ENCODE measurements at places on chromosomes 5 and 9. TPM values are rescaled to one million over a fixed set of nuclear protein-coding genes. Genes with fewer than 3 reads are reported as not detected.
A peak's percentile ranks its signal among the peaks of the same experiment; 100 is the strongest.

DNA sequence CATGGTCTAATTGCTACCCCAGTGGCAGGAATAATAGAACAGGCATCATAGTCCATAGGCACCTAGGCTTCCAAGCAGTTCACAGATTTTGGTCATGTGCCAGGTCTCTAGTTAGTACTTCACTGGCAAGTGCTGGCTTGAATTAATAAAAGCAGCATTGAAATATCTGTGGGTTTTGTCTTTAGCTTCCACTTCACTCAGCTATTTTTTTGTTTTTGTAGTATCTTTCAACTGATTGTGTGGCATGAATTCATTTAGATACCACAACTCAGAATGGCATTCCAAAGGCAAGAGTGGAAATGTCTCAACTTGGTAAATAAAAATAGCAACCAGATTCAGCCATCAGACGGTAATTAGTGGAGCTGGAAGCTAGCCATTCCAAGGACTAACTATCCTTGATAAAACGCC is 27.9 kb upstream of the ITGA2 start:
- no peak overlapping the region for H3K4me3 ChIP-seq
- no peaks in the 10 kb centered on the region for H3K36me3 ChIP-seq
- DNase-seq = no peak
- H3K27me3 ChIP-seq = no peaks in the 10 kb centered on the region

DNA sequence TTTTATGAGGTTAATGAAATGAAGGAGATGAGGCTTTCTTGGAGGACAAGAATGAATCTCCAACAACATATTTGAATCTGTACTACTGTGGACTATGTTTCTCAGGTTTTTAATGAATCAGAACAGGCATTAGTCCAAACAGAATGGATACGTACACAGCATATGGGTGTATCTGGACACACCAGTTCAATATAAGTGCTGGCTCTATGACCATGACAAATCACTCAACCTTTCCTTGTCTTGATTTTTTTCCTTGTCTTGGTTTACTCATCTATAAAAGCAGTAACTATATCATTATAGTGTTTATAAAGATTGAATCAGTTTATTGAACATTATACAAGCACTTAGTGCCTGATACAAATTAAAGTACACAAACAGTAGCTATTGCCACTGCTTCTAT is 104.1 kb downstream of the AP3B1 start:
- no peaks in the 10 kb centered on the region for H3K27me3 ChIP-seq
- H3K4me1 ChIP-seq = no peaks in the 10 kb centered on the region
- H3K27ac ChIP-seq = no peak overlapping the region
- H3K36me3 ChIP-seq = no peaks in the 10 kb centered on the region
- DNase-seq = no peak

GRCh38 chr5:16842896-16843295 is 93.2 kb downstream of the MYO10 start:
- no peak overlapping the region for H3K4me3 ChIP-seq
- no peaks in the 10 kb centered on the region for H3K27me3 ChIP-seq
- DNase-seq = no peak
- no peak overlapping the region for H3K27ac ChIP-seq
- H3K4me1 ChIP-seq = no peaks in the 10 kb centered on the region
- H3K36me3 ChIP-seq = no peaks in the 10 kb centered on the region

The MEGF10 gene
- polyA plus RNA-seq = 0.35 TPM

The RPS14 gene
- polyA plus RNA-seq = 5,408 TPM

DNA sequence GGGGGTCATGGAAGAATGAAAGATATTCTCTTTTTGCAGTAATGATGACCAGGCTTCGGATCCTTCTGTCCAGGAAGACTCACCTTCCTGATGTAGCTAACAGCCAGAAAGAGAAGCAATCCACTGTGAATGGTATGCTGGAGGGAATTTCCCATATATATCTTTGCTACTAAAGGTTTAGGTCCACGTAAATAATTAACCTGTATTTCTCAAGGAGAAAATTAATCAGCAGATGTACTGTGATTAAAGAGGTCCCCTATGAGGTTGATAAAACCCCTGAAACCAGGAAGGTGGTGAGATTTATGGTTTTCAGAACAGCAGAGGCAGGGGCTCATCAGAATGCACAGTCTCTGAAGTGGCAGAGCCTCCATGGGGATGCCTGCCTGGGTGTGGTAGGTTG is 11.4 kb upstream of the RAB3C start:
- no peak overlapping the region for H3K4me3 ChIP-seq
- H3K4me1 ChIP-seq = no peaks in the 10 kb centered on the region
- no peaks in the 10 kb centered on the region for H3K27me3 ChIP-seq

DNA sequence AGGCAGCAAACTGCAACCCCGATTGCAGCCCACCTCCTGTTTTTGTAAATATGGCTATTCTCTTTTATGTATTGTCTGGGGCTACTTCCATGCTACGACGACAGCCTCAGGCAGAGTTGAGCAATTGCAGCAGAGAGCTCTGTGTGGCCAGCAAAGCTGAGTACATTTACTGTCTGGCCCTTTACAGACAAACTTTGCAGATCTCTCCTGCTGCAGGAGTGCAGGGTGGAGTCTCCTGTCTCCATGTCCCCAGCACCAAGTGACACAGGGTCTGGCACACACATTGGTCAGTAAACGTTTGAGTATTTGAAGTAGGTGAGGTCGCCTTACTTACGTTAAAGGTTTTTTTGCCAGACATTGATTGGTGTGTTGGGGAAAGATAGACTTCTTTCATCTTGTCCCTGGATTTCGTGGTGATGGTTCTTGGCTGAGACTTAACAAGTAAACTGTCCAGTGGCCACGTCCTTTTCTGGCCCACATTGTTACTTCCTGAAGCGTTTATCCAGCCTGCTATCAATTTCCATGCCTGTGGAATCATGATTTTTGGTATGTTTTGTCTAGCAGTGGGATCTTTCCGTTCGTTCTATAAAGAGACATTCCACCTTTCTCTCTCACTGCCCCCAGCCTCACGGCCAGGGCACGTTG is 27.2 kb downstream of the PRRC2B start:
- peaks cover 43% of the 10 kb centered on the region for H3K4me1 ChIP-seq
- H3K4me3 ChIP-seq = no peak overlapping the region
- H3K27me3 ChIP-seq = no peaks in the 10 kb centered on the region
- H3K27ac ChIP-seq = peak overlapping the region; percentile 28

DNA sequence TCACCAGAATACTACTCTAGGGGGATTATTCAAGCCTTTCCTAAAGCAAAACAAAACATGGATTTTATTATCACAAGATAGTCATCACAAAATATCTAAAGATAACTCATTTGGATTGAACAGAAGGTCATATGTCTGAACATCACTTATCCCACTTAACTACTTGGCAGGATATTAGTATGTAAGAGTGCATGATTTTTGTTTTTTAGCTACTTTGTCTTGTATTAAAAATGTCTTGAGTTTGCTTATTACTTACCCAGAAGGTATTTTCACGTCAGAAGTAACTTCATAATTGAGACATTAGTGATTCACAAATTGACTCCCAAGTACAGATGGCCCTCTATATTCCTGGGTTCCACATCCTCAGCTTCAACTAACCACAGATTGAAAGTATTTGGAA is 113.8 kb downstream of the TLE4 start:
- H3K27ac ChIP-seq = no peak overlapping the region
- peaks cover 6% of the 10 kb centered on the region for H3K36me3 ChIP-seq
- H3K4me1 ChIP-seq = no peaks in the 10 kb centered on the region
- H3K27me3 ChIP-seq = no peaks in the 10 kb centered on the region

- H3K27me3 ChIP-seq = no peaks in the 10 kb centered on the region
- H3K4me3 ChIP-seq = no peak overlapping the region
- no peak overlapping the region for H3K27ac ChIP-seq
Measured at GRCh38 chr9:73451003-73451402, 299.3 kb downstream of the ANXA1 start.

The MPDZ gene
- polyA plus RNA-seq = 0.67 TPM

DNA sequence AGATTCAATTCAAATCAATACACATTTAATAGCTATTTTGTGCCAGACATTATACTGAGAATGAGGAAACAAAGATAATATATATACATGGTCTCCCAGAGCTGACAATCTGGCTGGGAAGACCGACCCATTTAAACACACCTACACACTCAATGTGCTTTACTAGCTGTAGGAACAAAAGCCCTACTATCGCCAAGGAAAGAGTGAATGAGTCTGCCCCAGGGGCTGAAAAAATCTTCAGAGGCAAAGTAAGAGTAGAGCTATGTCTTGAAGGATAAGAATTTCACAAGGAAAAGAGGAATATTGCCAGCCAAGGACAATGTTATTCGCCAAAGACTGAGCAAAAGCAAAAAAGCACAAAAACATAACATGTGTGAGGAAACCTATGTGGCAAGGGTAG is 6.6 kb downstream of the PFDN1 start:
- no peak for DNase-seq
- no peak overlapping the region for H3K27ac ChIP-seq
- H3K36me3 ChIP-seq = no peaks in the 10 kb centered on the region

- DNase-seq = no peak
- H3K4me3 ChIP-seq = no peak overlapping the region
- no peaks in the 10 kb centered on the region for H3K4me1 ChIP-seq
- no peak overlapping the region for H3K27ac ChIP-seq
Measured at GRCh38 chr5:170289764-170290163, 7.8 kb downstream of the LCP2 start.

All from small intestine (tissue), 16 donors.